ENCODE measurements at places on chromosomes 4 and X.

DNA sequence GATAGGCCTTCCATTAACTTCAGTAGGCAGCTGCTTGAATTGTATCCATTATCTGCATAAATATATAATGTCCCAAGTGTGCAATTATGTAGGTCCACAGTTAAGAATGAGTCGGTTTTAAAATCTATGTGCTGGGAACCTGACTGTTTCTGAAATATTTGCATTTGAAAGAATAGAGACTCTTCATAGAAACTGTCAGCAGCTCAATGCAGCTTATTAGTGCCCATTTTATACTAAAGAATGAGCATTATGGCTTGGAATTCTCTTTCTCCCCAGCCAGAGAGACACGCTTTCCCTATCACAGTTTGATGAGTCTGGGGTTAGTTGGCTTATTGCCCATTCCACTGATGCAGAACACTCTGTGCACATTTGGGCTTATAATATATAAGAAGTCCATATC is 202.0 kb upstream of the PCDH7 start:
- DNase-seq, result no peak

DNA sequence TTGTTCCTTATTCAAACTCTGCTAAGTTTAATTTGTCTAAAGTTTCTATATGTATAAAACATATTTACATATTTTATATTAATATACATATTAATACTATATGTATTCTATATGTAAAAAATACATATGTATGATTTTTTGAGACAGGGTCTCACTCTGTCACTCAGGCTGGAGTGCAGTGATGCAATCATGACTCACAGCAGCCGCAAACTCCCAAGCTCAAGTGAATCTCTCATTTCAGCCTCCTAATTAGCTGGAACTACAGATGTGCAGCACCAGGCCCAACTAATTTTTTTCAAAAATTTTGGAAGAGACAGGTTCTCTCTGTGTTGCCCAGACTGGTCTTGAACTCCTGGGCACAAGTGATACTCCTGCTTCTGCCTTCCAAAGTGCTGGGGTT is 684.9 kb downstream of the TRAM1L1 start:
- DNase-seq, result peak; percentile 12

DNA sequence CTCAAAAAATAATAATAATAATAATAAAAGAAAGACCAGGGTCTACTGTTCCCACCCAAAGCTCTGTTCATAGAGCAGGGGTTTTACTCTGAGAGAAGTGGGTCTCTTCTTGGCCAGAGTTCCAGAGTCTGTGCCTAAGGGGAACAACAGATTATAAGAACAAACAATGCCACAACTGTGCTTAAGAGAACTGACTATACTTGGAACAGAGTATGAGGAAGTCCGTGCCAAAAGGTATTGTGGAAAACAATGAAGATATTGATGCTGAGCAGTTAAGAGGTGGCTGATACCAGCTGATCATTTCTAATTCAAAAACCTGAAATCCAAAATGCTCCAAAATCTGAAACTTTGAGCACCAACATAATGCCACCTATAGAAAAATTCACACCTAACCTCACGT is 229.6 kb downstream of the FBXO8 start:
- DNase-seq, result no peak

GRCh38 chr4:99855678-99856077 is 38.5 kb downstream of the LAMTOR3 start:
- no peak for DNase-seq

DNA sequence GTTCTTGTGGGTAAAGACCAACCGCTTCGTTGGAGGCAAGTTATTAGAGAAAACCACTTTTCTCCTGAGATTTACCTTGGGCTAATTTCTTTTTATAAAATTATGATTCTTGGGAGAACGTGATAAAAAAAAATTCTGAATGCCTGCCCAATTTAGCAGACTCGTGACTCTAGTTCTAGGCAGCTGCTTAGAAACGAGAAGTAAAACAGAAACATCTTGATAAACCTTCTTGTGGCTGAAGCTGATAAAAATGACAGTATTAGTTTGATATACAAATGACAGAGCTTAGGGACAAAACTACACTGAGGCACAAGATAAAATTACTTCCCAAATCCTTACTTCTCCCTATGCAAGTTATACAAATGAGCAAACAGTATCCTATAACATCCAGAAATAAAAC is 458.9 kb upstream of the TEX13C start:
- DNase-seq, result no peak

- DNase-seq, result peak; percentile 63
Measured at GRCh38 chr4:89640620-89641366, 196.2 kb downstream of the SNCA start.

DNA sequence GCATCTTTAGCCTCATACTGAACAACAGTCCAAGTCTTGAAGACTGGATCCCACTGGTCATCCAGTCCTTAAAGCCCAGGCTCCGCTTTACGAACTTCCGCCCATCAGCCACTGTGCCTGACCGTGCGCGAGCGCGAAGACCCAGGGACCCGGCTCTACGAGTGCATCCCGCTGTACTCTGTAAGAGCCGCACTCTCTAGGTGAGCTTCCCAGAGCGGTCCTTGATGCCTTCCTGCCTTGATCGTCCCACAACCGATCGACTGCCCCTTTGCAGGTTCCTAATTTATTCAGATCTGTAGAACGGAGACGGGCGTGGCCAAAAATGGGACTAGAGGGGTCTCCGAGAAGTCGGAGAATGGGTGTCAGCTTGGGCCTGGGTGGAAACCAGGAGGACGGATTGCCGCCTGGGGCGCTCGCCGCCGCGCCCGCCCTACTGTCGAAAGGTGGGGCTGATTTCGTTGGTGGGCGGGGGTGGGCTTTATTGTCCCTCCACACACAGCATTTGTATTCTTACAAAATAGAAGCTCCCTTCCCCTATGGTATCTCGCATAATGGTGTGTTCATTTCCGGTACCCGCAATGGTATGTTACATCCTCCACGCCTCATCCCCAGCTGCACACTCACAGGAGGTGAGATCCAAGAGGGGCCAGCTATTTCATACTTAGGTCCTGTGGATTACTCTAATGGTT is 42.3 kb upstream of the FAM156A start:
- DNase-seq, result no peak

- no peak for DNase-seq
Measured at GRCh38 chr4:163228648-163229047, 62.0 kb upstream of the NAF1 start.

DNA sequence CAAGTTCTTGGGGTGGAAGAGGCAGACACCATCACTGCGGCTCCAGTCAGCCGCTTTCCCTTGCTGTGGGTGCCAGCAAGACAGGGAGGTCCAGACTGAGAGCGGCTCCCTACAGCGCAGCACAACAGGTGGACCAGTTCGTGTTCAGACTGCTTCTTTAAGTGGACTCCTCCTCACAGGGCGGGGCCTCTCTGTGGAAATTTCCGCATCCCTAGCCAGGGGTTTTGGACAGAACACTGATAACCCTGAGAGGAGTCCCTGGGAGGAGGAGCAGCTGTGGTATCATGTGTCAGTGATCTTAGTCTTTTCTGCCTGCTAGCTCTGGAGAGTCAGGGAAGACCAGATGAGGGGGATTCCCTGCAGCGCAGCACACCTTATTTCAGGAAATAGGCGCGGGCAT is 48.5 kb downstream of the MAGEC2 start:
- no peak for DNase-seq

DNA sequence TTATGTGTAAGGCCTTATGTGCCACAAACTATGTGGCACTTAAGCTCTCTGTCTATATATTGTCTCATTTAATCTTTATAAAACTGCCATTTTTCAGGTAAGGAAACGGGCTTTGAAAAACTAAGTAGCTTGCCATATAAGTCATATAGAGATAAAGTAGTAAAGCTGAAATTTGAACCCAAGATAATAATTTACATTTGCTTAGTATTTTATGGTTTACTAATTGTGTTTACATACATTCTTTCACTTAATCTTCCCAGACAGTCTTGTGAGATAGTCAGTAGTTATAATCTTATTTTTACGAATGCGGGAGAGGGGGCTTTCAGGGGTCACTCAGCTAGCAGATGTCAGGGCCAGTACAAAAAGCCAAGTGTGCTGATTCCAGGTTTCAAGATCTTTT is 13.9 kb upstream of the CCNG2 start:
- no peak for DNase-seq

DNA sequence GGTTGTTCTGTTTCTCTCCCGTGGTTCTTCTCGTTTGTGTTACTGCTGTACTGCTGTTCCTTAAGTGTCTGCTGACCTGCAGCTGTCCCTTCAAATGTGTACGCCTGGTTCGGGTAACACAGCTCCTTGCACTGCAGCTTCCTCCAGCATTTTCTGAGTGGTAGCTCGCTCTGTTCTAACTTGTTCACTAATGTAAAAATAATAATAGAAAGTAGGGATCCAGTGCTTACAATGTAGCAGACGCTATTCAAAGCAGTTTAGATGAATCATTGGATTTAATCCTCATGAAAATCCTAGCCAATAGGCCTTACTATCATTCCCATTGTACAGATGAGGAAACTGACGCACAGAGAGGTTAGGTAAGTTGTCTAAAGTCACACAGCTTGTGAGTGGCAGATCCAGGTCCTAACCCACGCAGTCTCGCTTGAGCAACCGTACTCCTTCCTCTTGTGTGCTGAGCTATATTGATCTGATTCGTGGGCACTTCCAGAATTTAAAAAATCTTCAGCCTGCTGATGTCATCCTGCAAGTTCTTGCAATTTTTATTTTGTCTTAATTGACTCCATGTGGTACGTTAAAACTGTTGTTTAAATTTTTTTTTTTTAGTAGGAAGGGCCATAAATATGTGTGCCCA is 448.2 kb upstream of the FAT1 start:
- DNase-seq, result no peak

- DNase-seq, result no peak
Measured at GRCh38 chrX:70826715-70827114, 81.8 kb downstream of the TEX11 start.

GRCh38 chr4:168612450-168613135 is 115.7 kb downstream of the PALLD start:
- DNase-seq, result peak; percentile 82

- no peak for DNase-seq
Measured at GRCh38 chrX:153906126-153906917, 1.8 kb downstream of the AVPR2 start.

DNA sequence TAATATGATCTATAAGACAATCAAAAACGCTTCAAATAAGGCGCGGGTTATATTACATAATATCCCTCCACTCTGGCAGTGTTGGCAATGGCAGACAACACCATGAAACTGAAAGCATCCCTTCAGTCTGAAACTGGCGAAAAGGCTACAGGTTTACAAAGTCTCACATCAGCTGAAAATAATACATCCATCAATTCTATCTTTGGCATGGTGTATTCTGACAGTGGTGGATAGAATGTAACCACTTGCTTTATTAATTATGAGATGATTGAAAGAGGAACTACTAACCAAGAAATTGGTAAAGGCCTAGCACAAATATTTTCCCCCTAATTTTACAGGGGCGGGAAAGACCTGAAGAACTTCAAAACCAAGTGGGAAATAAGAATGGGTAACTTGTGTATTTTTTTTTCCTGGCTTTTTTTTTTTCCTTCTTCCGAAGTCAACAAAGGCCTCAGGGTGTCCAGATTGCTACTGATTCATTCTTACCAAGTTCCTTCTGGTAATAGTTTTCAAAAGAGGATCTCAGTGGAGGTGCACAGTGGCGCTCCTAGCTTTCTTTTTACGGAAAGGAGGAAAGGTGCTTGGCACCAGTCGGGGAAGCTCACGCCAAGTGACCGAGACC is 728 bp downstream of the UBA6 start:
- DNase-seq, result peak; percentile 50

- no peak for DNase-seq
Measured at GRCh38 chrX:17291171-17291900, 83.7 kb upstream of the NHS start.

DNA sequence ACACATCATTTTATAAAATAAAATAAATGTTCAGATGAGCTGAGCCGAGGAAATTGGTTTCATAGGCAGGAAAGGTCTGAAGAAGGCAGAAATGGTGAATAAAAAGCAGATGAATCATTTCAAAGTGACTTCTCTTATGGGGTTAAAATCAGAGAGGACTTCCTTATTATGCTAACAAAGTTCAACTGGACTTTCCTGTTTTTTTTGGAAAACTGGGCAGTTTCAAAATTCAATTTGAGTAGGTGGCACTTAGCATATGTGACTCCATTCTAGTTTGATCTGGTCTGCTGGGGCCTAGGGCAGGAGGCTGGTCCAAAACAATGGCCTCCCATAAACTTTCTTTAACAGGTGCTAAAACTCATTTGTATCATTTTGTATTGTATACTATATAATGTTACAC is 1794.9 kb upstream of the TENM3 start:
- no peak for DNase-seq

DNA sequence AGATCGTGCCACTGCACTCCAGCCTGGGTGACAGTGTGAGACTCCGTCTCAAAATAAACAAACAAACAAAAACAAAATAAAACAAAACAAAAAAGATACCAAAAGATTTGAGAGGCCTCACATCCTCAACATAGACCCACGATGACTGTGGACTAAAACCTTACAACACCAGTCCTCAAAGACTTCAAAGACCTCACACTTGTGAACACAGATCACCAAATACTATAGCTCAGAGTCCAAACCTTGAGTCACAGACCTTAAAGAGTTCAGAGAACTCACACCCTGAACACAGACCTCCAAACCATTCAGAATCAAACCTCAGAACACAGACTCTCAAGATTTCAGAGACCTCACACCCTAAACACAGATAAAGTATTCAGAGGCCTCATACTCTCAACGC is 12.7 kb upstream of the PAGE4 start:
- no peak for DNase-seq

GRCh38 chrX:127877318-127877717 is 174.9 kb downstream of the ACTRT1 start:
- DNase-seq, result no peak

GRCh38 chrX:40145001-40145922 is 47.5 kb upstream of the BCOR start:
- DNase-seq, result no peak

All from astrocyte of the spinal cord (primary cell).